ENCODE measurements at places on chromosomes 13 and 19.

DNA sequence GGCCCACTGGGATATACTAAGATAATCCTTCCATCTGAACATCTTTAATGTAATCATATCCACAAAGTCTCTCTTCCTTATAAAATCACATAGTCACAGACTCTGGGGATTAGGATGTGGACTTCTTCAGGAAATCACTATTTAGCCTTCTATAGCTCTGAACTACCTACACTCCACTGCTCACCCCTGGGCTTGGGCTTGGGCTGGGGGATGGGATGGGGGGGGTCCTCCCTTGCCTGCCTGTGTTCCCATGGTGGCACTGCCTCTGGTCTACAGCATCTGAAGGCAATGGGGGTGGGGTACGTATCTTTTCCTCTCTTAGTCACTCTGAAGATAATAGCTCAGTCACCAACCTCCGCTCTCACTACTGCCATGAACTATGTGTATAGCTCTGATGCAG, 67.8 kb upstream of the SERTM1 start:
- no peak for DNase-seq

GRCh38 chr13:88068975-88069374, 397.8 kb downstream of the SLITRK5 start:
- DNase-seq = no peak

GRCh38 chr13:29740961-29741360, 109.5 kb downstream of the UBL3 start:
- no peak for DNase-seq

GRCh38 chr13:44759384-44760360, 183.5 kb upstream of the TSC22D1 start:
- DNase-seq = no peak

DNA sequence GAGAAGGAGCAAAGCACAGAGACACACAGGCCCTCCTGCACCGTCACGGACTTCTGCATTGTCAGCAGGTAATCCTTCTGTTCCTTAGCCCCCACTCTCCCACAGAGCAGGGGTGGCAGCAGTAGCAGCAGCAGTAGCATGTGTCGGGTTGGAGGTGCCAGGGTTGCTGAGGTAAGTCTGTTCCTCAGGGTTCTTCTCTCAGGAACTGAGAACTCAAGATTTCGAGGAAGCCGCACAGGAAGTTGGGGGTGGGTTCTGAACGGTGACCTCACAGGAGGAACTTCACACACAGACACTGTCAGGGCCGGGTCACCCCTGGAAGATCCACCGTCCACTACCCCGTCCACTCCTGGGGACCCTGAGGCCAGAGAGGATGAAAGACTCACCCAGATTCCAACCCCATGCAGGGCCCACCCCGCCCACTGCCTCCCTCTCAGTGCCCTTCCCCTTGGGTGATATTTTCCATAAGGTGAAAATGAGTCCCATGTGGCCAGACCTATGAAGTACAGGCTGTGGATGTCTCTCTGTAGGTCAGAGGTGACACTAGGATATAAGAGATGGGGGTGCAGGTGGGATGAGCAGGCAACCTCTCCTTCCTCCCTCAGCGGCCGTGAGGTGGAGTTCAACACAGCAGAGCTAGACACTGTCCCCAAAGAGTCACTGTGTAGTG, at the start of gene SIGLEC12:
TSS of gene SIGLEC12 (minus strand) at position 207 of the 670 bp plus-strand sequence. CDS start at position 140, 67 bp downstream.
- DNase-seq = peak; percentile 12

GRCh38 chr13:111398715-111399299, 78.4 kb downstream of the TEX29 start:
- no peak for DNase-seq

DNA sequence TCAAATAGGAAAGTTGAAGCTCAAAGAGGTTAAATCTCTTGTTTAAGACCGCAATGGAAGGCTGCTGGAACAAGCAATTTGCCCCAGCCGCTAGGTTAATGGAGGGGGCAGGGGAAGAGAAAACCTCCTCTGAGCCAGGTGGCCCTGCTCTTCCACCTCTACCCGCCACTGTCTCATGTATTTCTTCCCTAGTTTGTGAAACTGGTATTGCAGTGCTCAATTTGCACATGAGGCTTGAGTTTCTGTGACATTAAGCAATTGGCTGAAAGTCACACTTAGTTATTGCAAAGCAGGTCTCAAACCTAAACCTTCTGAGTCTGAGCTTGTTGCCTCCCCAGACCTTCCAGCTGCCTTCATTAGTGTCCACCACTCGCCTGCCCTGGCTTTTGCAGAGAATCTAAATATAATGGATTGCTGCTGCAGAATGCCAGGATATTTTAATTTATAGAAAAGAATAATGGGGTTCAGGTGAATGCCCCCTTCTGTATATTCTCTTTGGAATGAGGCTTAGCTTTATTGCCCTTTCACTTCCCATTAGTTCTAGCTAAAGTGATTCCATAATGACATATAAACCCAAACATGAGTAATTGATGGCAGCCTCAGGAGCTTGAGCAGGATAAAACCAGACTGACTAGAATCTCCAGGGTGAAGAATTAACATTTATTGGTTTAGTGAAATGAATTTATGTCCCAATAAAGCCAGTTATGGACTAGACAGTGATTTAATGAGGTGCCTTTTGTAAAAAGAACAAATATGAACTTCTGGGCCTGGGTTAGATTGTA, 27.0 kb upstream of the OLFM4 start:
- DNase-seq = no peak

DNA sequence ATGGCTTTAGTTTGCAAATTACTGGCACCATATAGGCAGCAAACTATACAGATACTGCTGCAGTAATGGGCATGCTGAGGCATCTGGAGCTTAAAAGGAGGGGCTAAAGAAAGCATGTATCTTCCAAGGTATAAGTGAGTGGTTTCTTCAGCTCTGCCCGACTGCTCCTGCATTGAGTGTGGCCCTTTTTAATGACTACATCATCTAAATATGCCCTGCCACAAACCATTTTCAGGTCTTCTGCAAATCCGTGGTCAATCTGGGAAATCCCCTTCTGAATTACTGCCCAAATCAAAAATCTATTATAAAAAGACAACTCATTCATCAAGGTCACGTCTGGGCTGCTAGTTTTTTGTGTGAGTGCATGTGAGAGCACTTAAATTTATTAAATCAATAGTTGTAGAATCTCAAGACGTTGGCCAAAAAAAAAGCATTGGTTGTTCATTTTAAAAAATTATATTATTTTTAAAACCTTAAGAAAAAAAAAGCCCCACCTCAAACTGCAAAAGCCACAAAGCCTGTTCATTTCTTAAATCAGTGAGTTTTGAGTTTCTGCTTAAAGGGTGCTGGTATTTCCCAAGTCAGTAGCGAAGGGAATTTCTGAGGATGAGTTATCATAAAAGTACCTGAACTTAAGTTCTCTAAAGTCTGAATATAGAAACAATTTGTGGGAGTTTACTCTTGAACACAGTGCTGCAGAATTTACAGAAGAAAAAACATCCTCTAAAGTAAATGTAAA, 16.3 kb downstream of the LCP1 start:
- peak; percentile 87 for DNase-seq

GRCh38 chr13:108316413-108316812, 46.9 kb downstream of the TNFSF13B start:
- DNase-seq = no peak

- DNase-seq = no peak
These were observed 5.9 kb downstream of the LAMP1 start for GRCh38 chr13:113302986-113303385.

DNA sequence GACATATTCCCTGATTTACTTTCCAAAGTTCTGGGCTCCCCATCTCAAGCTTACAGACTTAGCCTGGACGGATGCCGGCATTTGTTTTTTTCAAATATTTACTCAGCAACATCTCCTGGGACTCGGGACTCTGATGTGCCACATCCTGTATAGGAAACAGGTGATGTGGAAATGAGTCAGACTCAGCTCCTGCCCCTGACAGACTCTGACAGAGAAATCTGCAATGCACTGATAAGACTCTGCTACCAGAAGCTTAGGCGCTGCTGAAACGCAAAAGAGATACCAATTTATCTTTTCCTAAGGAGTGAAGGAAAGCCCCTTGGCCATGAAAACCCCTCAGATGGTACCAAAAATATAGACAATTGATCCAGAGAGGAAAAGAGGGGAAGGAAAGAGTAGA, 16.2 kb downstream of the LAIR2 start:
- DNase-seq = peak; percentile 87

- no peak for DNase-seq
These were observed 621 bp downstream of the FBL start for GRCh38 chr19:39845584-39845932.

DNA sequence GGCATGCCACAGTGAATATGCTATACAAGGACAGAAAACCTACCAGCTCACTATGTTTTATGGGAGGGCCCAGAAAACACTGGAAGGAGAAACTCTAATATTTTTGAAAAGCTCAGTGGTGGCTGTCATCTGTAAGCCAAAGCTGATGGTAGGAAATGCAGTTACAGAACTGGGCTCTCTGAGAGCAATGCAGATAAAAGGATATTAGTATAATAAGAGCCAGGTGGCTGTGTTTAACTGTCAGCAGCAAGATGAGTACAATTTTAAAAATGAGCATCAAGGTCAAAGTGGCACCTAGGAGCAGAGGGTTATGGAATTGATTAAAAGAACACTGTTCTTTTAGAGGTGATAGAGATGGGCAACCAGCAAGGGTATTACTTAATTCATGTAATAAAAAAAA, 345.0 kb downstream of the NDFIP2 start:
- DNase-seq = no peak

DNA sequence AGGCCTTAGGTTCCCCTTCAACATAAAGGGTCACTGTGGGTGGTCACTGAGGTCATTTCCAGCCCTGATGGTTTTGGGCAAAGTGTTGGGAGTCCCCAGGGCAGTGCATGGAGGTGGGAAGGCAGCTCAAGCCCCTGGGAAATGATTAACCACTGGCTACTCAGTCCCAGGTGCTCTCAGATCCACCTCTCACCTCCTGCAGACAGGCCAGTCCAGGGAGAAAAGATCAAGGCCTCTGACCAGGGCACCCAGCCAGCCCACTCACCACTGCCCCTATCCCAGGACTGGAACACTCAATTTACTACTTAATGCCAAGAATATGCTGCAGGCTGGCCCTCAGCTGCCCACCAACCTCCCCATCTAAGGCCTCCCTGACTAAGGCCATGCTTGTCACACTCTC, 1307.9 kb downstream of the UQCRFS1 start:
- no peak for DNase-seq

DNA sequence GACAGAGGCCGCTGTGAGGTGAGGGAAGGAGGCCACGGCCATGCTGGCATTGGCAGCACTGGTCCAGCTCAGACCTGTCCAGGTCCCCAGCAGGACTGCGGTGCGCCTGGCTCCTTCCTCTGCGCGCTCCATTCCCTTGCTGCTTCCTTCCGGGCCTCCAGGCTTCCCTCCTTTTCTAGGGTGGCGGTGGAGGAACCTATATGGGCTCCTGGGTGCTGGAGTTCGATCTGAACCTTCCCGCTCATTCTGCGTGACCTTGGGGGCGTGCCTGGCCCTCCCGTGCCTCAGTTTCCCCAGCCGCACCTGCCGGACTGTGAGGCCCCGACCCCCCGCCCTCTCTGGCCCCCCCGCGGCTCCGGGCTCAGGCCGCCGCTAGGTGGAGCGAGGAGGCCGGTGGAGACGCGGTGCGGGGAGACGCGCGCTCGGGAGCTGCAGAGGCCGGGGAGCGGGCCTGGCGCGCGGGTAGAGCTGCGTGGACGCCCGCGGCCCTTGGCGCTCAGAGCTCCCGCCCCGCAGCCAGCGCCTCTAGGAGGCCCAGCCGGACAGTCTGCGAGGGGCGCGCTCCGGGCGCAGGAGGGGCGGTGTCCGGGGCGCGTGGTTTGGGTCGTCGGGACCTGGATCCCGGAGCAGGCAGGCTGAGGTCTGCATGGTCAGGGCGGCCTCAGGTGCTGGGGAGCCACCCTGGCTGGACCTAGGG, 29.9 kb downstream of the EFNA2 start:
- peak; percentile 8 for DNase-seq
